Thyroid gland (tissue), 4 donors: ENCODE measurements at places on chromosomes 7 and 10. TPM values are rescaled to one million over a fixed set of nuclear protein-coding genes. Genes with fewer than 3 reads are reported as not detected.

The GSAP gene
- 43.1 TPM for total RNA-seq

The PON1 gene
- not detected for total RNA-seq

The HOGA1 gene
- 0.67 TPM for total RNA-seq

The CRYGN gene
- total RNA-seq = 21.5 TPM

The WDR86 gene
- 99.5 TPM for total RNA-seq

The SPAM1 gene
- total RNA-seq = not detected

The FAM25G gene
- not detected for total RNA-seq

The PPP1R9A gene
- 89.6 TPM for total RNA-seq

The OPN1SW gene
- total RNA-seq = not detected

The ANKRD2 gene
- not detected for total RNA-seq

The SVOPL gene
- not detected for total RNA-seq

The SFTPD gene
- 10.8 TPM for total RNA-seq

The TBX20 gene
- total RNA-seq = 0.27 TPM

The CNNM1 gene
- total RNA-seq = 0.44 TPM

The MMP21 gene
- not detected for total RNA-seq

The BPGM gene
- 23.9 TPM for total RNA-seq

The SPDYE5 gene
- 0.45 TPM for total RNA-seq

The TMEM196 gene
- total RNA-seq = not detected

The TRPV5 gene
- not detected for total RNA-seq

The CALHM1 gene
- not detected for total RNA-seq

The COL26A1 gene
- not detected for total RNA-seq

The GRM3 gene
- total RNA-seq = not detected

The HHEX gene
- total RNA-seq = 117 TPM

The PRSS37 gene
- total RNA-seq = not detected
